ENCODE measurements at places on chromosomes 12 and 14.

DNA sequence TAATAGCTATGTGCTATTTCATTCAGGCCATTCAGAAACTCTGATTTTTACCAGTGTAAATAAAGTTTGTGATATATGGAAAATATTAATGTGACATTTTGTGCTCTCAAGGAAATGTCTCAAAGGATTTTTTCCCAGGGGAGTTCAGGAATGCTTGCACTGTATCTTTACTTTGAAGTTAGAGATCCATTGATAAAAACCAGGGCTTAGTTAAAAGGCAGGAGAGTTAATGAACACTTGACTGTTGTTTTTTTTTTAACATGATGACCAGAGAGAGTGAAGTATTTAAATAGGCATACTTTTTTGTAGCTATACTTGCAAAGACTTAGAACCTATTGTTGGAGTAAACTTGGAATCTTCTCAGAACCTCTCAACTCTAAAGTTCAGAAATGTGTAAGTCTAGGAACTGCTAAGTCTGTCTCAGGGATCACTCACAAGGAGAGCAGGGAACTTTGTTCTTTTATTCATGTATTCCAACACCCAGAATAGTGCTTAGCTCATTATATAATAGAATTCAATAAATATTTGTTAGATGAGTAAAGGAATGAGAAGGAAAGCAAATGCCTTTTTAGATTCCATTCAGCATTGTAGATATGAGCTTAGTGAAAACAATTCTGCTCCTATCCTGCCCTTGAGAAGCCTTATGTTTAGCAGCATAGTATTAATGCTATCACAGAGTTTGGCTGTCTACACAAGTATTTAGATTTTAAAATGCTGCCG lies 117.5 kb downstream of the DAAM1 start:
- peaks cover 10% of the 10 kb centered on the region for H3K4me1 ChIP-seq
- no peaks in the 10 kb centered on the region for H3K27me3 ChIP-seq
- H3K36me3 ChIP-seq: no peaks in the 10 kb centered on the region

DNA sequence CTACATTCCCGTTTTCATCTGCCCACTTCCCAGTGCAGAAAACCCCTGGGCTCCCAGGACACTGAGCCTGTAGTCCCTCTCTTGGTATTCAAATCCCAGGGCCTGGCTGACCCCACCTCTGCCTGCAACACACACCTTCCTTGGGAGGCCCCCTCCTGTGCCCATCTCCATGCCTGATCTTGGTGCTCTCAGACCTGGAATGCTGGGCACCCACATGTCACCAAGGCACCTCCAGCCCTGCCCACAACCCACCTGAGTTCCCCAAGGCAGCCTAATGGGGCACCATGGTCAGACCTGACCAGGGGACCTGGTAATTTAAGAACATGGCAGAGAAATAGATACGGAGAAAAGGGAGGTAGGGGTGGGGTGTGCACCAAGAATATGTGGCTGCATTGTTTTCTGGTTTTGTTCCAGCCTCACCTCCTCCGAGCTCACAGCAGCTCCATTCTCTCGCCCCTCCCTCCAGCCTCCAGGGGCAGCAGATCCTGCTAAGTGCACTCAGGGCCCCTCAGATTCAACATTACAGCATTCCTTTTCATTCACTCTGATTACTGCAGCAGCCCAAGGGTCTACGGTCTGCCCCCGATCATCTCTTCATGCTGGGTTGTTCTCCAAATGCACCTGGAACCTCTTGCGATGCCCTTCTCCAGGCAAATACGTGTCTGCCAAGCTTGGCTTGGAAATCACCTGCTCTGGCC lies 9.2 kb upstream of the HSP90AA1 start:
- H3K36me3 ChIP-seq: no peaks in the 10 kb centered on the region
- no peak for DNase-seq
- peaks cover 10% of the 10 kb centered on the region for H3K4me1 ChIP-seq

DNA sequence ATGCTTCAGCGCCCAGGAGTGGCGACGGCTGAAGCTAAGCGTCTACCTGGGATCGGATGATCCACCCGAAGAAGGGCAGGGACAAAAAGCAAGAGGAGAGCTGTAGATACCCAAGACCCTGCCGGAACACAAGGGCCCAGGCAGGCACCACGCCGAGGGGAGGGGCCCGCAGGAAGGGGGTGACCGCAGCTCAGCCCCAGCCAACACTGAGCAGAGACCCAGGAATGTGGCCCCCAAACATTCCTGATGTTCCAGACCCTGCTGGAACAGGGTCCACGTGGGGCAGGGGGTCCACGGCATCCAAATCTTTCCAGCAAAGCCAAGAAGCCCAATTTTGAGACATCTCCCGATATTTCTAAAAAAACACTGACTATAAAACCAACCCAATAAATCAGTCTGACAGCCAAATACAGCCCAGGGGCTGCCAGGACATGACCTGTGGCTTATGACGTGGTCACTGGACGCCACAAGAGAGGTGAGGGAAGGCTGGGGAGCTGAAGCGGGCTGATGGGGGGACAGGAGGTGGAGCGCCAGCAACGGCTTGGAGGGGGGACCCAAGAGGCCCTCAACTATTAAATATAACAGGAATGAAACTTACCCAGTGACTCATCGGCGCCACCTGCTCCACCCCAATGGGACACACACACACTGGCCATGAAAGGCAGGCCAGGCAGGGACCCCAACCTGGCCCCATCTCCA lies 58.9 kb downstream of the NCOR2 start:
- H3K36me3 ChIP-seq: peaks cover 11% of the 10 kb centered on the region
- no peak for DNase-seq
- no peak overlapping the region for H3K4me3 ChIP-seq
- H3K27me3 ChIP-seq: no peaks in the 10 kb centered on the region
- H3K4me1 ChIP-seq: peaks cover 87% of the 10 kb centered on the region
- H3K27ac ChIP-seq: peak overlapping the region; percentile 77

- H3K27me3 ChIP-seq: no peaks in the 10 kb centered on the region
- H3K4me1 ChIP-seq: no peaks in the 10 kb centered on the region
- no peak overlapping the region for H3K4me3 ChIP-seq
- H3K36me3 ChIP-seq: no peaks in the 10 kb centered on the region
These were observed 54.5 kb downstream of the MIS18BP1 start for GRCh38 chr14:45198551-45198950.

DNA sequence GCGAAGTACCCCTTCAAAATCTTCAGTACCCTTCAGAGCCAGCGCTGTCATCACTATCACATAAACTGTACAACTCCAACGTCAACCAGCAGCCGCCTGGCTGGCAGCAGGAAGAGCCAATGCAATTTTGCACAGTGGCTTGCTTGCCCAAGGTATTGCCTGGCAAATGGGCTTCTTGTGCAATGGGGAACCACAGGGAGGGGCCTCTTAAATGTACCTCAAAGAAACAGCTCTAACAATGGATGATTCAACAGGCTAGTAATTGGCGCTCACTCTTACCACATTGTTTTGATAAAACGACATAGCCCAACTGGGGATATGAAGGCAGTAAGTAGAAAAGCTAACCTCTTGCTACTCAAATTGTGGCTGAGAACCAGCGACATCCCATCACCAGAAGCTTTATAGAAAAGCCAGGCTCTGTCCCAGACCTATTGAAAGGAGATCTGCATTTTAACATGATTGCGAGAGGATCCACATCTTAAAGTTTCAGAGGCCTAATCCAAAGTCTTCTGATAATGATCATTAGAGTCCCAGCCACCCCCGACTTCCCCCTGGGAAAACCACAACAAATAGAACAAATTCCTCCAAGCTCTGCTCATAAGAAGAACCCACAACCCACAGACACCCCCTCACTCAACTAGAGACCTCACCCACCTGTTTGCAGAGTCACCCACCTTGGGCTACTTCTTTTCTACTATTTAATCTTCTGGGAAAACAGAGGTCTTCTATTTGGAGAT lies 125.3 kb upstream of the HIF1A start:
- H3K27me3 ChIP-seq: no peaks in the 10 kb centered on the region
- peak overlapping the region; percentile 53 for H3K27ac ChIP-seq
- H3K4me1 ChIP-seq: peaks cover 38% of the 10 kb centered on the region
- H3K36me3 ChIP-seq: no peaks in the 10 kb centered on the region

DNA sequence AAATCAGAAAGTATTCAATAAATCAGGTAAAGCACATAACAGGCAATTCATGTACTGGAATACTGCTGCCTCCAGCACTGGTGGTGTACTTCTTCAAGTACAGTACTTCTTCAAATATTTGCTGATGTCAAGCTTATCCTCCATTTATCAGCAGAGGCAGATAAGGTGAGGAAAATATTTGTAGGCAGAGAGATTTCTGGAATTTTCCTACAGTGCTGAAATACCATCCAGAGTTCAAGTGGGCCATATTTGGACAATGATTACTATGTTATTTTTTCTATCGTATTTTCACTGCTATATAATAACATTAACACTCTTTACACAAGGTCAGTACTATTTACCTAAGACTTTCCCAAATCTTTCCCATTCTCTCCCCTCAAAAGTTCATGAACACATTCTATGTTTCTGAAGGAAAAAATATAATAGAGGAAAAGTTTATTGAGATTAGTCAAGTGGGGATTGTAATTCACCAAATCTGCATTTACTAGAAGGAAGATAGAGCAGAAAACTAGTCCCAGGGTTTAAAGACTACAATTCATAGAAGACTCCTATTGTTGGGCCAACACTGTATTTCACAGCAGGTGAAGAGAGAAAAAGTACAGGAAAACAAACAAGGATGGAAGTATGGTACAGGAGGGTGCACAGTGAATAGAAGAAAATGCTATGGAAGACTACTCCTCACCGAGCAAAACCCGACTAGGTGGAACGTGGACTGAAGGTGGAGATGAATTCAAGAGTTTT lies 141.1 kb downstream of the PAWR start:
- H3K4me3 ChIP-seq: no peak overlapping the region
- DNase-seq: no peak
- H3K4me1 ChIP-seq: peaks cover 27% of the 10 kb centered on the region
- H3K27ac ChIP-seq: peak overlapping the region; percentile 71

GRCh38 chr14:64026600-64026999 lies 173.8 kb downstream of the SYNE2 start:
- H3K27me3 ChIP-seq: no peaks in the 10 kb centered on the region
- no peak overlapping the region for H3K4me3 ChIP-seq
- H3K4me1 ChIP-seq: no peaks in the 10 kb centered on the region

DNA sequence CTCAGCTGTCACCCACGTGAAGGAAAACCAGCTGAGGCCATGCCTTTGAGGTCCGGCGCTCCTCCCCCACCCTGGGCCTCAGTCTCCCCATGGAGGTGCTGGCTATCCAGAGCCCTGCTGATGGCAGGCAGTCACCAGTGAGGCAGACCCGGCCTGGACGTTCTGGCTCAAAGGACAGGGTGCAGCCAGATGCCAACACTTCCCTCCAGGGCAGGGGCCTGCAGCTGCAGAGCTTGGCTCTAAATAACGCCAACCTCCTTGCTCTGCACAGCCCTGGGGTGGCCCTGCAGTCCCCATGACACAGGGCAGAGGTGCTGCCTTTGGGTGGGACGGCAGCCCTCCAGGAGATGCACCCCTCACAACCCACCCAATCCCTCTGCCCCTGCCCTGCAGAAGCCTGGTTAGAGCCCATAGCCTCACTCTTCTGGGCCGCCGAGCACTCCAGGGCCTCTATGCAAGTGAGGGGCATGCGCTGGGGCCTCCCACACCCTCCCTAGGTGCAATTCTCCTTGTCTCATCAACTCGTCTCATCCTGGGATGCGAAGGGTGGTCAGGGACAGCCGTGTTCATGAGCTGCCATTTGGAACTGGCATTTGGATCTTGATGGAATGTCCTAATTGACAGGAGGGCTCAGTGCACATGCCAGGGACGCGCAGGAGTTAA lies 30.4 kb downstream of the CCDC85C start:
- DNase-seq: no peak
- H3K36me3 ChIP-seq: no peaks in the 10 kb centered on the region
- H3K4me3 ChIP-seq: no peak overlapping the region

DNA sequence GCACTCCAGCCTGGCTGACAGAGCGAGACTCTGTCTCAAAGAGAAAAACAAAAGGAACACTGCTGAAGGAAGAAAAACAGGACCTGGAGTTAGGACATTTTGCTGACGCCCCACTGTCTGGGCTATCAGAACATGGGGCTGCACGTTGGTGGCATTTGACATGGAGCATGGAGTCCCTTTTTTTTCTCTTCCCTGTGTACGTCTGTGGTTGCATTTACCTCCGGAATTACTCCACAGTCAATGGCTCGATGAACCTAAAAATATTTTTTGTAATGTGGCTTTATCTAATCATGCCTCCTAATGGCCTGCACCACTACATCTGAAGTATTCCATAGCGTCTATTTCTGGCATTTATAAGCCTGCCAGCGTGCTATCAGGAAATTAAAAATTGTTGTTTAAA lies 30.7 kb downstream of the TESC start:
- no peak overlapping the region for H3K27ac ChIP-seq
- DNase-seq: no peak
- no peaks in the 10 kb centered on the region for H3K36me3 ChIP-seq
- no peaks in the 10 kb centered on the region for H3K4me1 ChIP-seq
- H3K4me3 ChIP-seq: no peak overlapping the region

DNA sequence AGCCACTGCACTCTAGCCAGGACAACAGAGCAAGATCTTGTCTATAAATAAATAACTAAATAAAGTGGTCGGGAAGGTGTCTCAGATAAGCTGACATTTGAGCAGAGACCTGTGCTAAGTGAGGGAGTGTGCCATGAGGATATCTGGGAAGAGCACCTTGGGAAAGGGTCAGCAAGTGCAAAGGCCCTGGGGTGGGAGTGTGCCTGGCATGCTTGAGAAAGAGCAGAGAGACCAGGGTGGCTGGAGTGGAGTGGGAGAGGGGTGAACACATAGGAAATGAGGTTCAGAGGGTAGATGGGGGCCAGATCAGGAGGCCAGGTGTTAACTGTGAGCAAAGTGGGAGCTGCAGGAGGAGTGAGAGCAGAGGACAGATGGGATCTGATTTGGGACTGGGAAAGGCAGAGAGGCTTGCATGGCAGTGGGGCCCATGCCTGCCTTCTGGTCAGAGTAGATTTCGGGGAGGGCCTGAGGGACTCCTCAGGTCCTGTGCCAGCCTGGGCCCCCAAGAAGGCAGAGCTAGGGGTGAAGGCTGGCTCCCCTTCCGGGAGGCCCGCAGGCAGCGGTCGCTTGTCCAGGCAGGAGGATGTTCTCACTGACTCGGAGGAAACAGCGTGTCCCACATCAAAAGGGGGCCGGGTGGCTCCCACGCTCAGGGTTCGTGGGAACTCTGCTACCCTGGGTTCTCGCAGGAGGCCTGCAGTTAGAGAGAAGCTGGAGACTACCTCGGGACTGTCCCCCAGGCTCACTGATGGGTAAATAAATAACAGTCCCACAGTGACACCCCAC lies 32.6 kb downstream of the DTX1 start:
- H3K4me3 ChIP-seq: no peak overlapping the region
- no peaks in the 10 kb centered on the region for H3K36me3 ChIP-seq

DNA sequence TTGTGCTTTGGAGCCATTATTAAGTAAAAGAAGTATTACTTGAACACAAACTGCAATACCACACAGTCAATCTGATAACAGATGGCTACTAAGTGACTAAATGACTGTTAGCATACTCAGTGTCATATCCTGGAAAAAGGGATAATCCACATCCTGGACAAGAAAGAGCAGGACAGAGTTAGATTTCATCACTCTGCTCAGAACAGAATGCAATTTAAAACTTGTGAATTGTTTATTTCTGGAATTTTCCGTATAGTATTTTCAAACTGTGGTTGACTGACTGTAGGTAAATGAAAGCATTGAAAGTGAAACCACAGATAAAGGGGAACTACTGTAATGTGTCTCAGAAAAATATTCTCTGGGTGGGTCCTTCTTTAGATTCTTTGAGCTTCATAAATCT lies 458.8 kb downstream of the TMEM117 start:
- H3K4me3 ChIP-seq: no peak overlapping the region
- no peak for DNase-seq
- H3K27ac ChIP-seq: no peak overlapping the region
- no peaks in the 10 kb centered on the region for H3K27me3 ChIP-seq
- no peaks in the 10 kb centered on the region for H3K36me3 ChIP-seq

- H3K4me3 ChIP-seq: no peak overlapping the region
- H3K36me3 ChIP-seq: no peaks in the 10 kb centered on the region
- no peak for DNase-seq
- no peaks in the 10 kb centered on the region for H3K27me3 ChIP-seq
- H3K27ac ChIP-seq: no peak overlapping the region
- no peaks in the 10 kb centered on the region for H3K4me1 ChIP-seq
These were observed 64.5 kb downstream of the FOXG1 start for GRCh38 chr14:28831126-28831525.
